ENCODE measurements at places on chromosomes 12 and 14.

GRCh38 chr12:20210621-20211215 lies 157.6 kb upstream of the PDE3A start:
- no peak for DNase-seq

DNA sequence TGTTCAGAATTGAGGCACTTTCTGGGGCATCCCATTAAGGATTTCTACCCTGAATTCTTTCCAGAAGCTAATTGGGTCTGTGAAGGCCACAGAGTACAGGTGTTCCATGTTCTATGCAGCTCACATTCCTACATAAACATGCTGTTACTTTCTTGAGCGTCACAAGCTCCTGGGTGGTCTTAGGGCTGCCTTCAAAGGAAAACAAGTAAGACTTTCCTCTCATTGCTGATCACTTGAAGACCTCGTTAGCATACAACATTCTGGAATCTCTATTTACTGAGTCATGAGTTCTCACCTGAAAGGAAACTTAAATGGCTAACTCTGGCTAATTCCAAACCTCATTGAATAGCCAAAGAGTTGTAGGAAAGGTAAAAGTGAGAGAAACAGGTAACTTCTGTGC lies 63.0 kb upstream of the HMGA2 start:
- no peak for DNase-seq

DNA sequence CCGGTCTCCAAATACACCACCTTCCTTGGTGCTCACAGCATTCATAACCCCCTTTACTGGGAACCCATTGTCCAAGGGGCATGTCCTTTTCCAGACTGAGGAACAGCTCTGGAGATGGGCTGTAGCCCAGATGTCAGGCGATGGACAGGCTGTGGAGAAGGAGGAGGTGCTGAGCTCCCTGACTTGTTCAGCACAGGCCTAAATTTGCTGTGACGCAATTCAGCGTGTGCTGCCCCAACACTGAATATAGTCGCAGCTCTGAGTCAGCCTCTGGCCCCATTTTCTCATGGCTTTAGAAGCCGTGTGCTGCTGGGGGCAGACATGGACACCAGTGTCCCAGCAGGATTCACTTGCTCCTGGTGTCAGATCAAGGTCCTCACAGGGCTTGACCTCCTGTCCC lies 269.1 kb downstream of the EMP1 start:
- no peak for DNase-seq

DNA sequence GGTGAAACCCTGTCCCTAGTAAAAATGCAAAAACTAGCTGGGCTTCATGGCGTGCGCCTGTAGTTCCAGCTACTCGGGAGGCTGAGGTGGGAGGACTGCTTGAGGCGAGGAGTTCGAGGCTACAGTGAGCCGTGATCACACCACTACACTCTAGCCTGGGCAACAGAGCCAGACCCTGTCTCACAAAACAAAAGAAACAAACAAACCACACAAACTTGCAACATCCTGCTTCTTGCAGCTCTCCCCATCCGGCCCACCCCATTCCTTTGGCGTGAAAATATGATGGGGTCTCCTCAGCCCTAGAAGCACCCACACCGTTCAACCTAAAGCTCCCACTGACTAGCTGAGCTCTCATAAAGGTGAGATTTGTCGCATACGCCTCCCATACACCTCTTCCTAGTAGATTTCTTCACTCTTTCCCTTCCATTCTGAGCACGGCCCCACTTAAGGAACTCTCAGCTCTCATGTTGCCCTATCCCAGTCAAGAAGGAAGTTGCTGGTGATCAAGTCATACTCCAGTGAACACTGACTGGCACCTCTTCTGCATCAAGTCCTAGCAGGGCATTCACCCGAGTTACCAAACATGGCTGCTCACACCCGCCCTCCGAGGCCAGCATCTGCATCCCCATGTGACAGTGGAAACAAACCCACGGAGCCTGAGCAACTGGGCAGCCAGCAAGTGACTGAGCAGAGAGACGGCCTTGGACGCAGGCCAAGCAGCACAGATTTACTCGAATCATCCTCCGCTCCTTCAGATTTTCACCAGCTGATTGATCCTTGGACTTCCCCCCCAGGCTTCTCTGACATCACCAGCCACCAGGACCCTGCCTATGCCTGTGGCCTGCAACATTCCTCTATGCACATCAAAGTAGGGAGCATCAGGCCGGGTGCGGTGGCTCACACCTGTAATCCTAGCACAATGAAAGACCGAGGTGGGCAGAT lies 18.9 kb upstream of the CD27 start:
- DNase-seq: no peak

GRCh38 chr12:67477681-67478265 lies 170.8 kb upstream of the DYRK2 start:
- no peak for DNase-seq

GRCh38 chr14:68283378-68284123 lies 464.0 kb downstream of the RAD51B start:
- no peak for DNase-seq

DNA sequence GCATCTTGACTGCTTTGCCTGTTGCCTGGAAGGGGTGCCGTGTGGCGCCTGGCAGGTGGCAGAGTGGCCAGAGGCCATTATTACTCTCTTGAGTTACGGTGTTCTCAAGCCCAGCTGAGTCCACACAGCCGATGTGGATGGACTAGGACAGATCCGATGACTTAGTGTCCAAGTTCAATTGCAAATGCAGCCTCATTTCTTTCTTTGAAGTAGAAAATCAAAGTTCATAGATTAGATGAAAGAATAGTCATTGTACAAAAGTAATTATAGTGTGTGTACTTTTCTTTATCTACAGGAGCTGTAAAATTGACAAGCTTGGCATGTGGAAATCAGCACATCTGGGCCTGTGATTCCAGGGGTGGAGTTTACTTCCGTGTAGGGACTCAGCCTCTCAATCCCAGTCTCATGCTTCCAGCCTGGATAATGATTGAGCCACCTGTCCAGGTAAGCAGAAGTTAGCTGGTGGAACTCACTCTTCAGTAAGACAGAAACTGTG lies 44.7 kb downstream of the ANKRD9 start:
- no peak for DNase-seq

GRCh38 chr12:132909030-132909368 lies 21.6 kb upstream of the CHFR start:
- DNase-seq: no peak

GRCh38 chr14:75941030-75941429 lies 40.8 kb downstream of the TGFB3 start:
- DNase-seq: no peak

DNA sequence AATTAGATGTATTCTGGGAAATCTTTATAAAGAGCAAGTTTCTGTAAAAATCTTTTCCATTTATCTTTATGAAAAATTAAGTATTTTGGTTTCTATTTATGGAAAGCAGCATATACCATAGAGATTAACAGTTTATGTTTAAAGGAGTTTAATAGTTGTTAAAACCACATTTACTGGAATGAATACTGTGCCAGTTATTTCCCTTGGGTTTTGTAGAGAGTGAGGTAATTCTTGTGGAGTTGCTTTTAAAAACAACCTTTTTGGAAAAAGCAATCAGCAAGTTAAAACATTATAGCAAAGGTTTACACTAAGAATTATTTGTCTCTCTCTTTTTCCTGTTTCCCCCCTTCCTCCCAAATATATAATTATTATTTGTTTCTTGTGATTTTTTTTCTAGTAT lies 34.9 kb downstream of the AEBP2 start:
- no peak for DNase-seq

- no peak for DNase-seq
Observed at GRCh38 chr12:116545144-116545543, 14.0 kb upstream of the MAP1LC3B2 start.

DNA sequence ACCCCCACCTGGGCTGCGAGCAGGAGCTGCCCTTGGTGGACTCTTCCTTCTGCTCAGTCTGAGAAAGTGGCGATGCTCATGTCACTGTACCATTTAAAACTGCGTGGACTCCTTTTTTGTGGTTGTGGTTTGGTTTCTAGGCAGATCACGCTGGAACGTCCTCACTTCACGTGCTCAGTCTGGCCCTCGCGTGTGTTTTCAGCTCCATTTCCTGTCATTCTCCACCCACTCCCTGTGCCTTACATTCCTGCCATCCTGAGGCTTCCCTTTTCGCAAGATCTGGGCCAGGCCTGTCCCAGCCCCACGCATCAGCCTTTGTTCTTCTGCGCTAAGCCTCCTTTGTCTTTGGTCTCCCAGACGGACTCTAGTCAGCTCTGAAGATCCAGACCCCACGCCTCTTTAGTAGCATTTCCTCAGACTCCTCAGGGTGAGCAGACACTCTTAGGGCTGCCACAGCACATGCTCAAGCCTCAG lies 105.4 kb downstream of the FBXL14 start:
- DNase-seq: no peak

- peak; percentile 38 for DNase-seq
Observed at GRCh38 chr14:24436355-24437019, 6.1 kb downstream of the SDR39U1 start.

GRCh38 chr14:23240661-23241060 lies 2.9 kb downstream of the RNF212B start:
- DNase-seq: no peak

DNA sequence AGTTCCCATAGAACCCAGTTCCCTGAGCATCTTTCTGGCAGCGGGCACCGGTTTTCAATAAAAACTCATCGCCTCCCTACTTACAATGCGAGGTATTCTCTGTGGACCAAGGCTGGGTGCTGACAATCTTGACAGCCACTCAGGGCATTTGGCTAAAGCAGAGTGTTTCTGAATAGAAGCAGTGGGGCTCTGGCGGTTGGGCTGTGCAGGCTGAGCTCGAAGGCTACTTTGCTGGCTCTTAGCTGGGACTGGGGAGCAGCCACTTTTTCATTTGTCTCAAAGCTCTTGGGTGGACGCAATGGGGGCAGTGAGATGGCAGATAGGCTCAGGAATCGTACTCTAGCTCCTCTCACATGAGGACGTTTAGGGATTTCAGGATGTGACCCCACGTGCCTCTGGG lies 151.8 kb downstream of the UNC79 start:
- no peak for DNase-seq

- DNase-seq: peak; percentile 26
Observed at GRCh38 chr12:123075646-123076171, 75.2 kb downstream of the PITPNM2 start.

DNA sequence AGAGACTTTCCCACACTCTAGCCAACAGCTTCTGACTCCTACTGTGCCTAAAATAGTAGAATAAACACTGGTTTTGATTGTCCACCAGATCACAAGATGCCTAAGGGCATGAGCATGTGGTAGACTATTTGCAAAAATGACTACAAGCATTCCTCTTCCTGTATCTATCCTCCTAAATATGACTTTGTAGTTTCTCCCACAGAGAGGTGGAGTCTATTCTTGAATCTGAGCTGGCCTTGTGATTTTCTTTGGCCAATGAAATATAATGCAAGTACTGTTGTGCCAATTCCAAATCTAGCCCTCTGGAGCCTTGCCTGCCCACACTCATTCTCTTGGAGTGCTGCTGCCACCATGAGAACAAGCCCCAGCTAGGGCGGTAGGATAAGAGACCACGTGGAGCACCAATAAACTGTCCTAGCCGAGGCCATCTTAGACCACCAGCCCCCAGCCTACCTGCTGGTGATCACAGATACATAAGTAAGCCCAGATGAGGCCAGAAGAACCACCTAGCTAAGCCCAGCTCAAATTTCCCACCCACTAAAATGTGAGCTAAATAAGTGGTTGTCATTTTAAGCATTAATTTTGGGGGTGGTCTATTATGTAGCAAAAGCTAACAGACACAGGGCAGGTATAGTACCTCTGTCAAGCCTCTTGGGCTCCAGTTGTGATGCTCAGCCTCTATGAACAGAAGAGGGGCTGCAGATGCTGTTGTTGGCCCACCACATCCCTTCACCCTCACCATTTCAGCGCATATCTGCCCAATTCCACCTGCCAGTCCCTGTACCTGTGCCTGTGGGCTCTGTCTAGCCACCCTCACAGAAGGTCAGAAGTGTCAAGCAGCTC lies 17.9 kb downstream of the ZFP36L1 start:
- no peak for DNase-seq

GRCh38 chr12:110932046-110932445 lies 11.7 kb upstream of the MYL2 start:
- no peak for DNase-seq

GRCh38 chr12:21429994-21430393 lies 7.5 kb upstream of the PYROXD1 start:
- no peak for DNase-seq

DNA sequence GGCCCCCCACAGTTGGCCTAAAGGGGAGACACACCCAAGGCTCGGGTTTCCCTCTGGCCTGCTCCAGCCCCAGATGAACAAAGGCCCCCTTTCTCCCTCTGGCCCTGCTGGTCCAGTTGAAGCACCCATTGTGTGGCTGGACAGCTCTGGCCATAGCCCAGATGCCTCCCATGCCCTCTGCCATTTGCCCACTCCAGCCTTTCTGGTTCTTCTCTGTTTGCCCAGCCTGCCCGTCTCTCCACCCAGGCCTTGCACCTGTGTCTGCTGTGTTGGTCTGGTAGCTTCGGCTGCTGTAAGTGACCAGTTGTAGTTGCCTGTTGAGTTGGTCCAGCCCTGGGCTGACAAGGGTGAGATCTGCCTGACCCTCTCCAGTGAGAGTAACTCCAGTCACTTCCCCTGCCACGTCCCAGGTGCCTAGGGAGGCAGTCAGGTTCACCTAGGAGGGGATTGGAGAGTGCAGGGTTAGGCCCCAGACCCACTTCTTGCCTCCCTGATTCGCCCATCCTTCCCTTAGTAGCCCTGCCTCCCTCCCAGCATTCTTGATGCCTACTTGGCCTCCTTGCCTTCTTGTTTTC lies 3.0 kb downstream of the B4GALNT1 start:
- no peak for DNase-seq

GRCh38 chr14:71728386-71728785 lies 203.8 kb upstream of the RGS6 start:
- no peak for DNase-seq

- DNase-seq: peak; percentile 37
Observed at GRCh38 chr12:27652174-27652763, 44.0 kb upstream of the REP15 start.

DNA sequence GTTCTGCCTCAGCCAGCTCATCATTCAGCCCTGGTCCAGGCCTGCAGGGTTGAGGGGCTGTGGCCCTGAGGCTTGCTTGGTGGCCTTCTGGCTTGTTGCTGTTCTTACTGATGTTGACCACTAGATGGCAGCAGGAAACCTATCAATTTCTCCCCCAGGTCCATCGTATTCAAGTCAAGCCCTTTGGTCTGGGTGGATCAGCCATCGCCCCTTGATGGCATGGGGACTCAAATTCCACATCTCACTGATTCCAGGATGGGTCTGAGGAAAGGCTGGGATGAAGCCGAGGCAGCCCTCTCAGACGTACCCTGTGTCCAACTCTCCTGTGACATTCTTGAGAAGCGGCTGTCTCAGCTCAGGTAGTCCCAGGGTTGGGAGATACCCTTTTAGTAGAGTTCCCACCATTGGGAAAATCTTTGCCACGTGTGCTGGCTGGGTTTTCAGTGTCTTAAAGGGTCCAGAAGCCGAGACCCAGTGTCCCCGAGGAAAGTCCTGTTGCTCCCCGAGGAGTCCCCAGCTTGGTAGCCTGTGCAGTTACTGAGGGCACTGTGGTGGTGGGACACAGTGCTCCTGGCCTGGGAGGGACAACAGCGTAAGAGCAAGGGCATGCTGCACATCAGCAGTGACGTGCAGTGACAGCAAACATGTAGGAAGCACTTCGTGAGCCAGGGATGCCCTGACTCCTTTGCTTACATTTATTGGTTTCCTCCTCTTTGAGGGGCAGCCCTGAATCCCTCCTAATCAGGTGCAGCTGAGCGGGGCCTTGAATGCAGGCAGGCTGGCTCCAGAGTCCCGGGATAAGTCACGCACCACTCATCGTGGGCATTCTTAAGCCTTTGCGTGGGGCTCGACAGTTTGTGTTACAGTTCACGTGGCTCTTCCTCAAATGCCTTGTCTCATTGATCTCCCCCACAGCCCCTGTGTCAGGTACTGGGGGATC lies 58.6 kb downstream of the TSPAN9 start:
- DNase-seq: peak; percentile 50

Data from NCI-H1436 (cell line).